ENCODE measurements at places on chromosomes 5 and 9.
A peak's percentile ranks its signal among the peaks of the same experiment; 100 is the strongest.

GRCh38 chr9:130897848-130898551, 1.4 kb upstream of the QRFP start:
- DNase-seq = no peak

GRCh38 chr9:128412120-128412790, 8.4 kb upstream of the CERCAM start:
- peak; percentile 14 for DNase-seq

GRCh38 chr9:118522093-118523028, 818.2 kb downstream of the TLR4 start:
- peak; percentile 22 for DNase-seq

GRCh38 chr5:135386096-135386495, 12.9 kb downstream of the MACROH2A1 start:
- no peak for DNase-seq

- DNase-seq = no peak
These were observed 612.3 kb downstream of the BNC2 start for GRCh38 chr9:16258191-16258590.

DNA sequence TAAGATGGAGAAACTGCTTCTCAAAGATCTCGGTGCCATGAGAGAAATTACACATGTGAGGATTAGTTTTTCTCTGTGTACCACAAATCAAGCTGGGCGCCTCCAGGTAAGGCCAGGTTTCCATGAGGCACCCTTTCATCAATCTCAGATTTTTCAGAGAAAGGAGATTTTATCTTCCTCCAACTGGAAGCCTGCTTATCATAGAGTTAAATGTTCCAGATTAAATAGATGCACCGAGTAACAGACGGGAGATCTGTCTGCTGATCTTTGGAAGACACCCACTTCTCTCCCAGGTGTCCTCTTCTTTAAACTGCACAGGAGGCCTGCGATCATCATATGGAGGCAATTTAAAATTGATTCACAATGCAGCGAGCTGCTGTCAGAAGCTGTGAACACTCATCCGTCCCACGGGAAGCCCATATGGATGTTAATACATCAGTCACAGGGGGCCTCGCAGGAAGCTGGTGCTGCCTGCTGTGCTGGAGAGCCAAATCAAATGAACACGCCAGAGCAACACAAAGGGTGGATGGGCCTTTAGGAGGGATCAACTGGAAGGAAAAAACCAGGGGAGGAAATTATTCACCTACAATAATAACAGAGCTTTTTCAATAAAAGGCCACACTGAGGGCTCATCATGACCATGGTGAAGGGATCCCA, 93.3 kb downstream of the TLE1 start:
- DNase-seq = no peak

DNA sequence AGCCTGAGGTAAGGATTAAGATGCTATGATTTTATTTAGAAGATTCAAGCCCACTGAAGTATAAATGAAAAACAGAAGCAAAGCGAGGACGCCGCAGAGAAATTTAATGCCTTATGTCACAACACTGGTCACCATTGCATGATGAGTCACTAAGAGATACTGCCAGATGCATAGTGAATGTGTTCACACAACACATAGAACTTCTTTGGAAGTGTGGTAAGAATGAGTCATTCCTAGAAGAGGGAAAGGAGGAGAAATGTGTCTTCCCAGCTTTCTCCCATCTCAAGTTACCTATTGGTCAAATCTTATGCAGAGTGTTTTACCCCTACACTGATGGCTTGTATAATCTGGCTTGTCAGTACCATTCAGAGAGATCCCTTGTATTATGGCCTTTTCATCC, 465.3 kb upstream of the ARRDC3 start:
- DNase-seq = peak; percentile 33

GRCh38 chr5:81016116-81016515, 56.0 kb downstream of the RASGRF2 start:
- no peak for DNase-seq

DNA sequence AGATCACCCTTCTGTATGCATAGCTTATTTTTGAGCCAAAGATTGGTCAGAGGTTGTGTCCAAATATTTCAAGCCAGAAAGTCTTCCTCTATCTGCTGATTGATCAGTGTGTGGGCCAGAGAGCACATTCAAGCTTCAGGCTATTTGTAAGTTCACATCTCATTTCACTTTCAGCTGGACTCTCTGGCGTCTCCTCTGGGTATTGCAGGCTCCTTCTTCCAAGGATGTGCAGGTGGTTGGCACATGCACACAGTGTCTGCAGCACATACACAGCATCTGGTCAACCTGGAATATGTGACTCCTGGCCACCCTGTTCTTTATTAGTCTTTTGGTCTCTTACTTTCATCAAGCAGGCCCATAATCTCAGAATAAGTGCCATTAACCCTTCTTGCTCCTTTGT, 516.1 kb downstream of the ANXA1 start:
- no peak for DNase-seq

DNA sequence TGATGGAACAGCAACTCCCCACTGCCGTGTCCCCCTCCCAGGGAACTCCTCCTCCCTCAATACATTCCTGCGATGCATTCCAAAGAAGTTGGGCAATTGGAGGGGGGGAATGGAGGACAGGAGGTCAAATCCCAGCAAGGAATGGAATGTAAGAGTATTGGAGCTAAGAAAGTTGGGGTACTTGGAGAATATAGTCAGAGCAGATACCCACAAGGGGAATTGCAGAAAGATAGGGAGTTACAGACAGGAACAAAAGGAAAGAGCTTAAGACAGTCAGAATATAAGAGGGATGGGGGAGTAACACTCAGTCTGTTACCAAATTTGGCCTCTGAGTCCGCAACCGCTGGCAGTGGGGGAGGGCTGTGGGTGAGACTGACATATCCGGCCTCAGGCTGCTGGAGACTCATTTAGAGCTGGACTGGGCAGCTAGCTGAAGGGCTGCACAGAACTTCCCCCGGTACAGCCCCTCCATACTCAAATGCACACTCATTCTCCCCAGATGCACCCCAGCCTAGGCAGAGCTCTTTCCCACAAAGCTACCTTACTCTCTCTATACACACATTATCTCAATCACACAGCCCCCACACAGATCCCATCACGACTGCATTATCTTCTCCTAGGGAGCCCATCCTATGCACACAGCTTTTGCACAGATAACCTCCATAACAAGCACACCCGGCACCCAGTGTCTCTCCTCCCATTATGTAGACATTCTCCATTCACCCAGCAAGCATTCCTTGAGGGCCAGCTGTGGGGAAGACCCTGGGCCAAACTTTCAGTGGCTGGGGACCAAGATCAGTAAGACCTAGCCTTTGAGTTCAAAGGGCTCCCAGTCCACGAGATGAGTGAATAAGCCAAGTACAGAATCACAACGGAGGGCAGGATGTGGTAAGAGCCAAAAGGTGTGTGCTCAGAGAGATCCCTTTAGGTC, 3.7 kb downstream of the TLN1 start:
- no peak for DNase-seq

DNA sequence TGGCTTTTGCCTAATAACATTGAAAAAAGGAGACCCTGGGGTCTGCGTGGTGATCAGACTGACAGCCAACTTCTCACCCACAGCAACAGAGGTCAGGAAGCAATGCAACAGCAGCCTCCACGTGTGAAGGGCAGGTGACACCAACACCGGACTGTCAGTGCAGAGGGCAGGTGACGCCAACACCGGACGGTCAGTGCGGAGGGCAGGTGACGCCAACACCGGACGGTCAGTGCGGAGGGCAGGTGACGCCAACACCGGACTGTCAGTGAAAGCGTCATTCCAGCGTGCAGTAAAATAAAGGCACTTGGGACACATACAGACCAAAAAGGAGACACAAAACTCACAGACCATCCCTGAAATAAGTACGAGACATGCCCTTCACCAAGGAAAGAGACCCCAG, 37.2 kb upstream of the CEP72 start:
- no peak for DNase-seq

GRCh38 chr9:90906316-90907055, 104.9 kb downstream of the SYK start:
- DNase-seq = no peak

- DNase-seq = peak; percentile 27
These were observed 608 bp downstream of the ELOVL7 start for GRCh38 chr5:60843386-60843935.

Measured in LoVo (cell line).